ENCODE measurements at places on chromosomes 4 and X.

DNA sequence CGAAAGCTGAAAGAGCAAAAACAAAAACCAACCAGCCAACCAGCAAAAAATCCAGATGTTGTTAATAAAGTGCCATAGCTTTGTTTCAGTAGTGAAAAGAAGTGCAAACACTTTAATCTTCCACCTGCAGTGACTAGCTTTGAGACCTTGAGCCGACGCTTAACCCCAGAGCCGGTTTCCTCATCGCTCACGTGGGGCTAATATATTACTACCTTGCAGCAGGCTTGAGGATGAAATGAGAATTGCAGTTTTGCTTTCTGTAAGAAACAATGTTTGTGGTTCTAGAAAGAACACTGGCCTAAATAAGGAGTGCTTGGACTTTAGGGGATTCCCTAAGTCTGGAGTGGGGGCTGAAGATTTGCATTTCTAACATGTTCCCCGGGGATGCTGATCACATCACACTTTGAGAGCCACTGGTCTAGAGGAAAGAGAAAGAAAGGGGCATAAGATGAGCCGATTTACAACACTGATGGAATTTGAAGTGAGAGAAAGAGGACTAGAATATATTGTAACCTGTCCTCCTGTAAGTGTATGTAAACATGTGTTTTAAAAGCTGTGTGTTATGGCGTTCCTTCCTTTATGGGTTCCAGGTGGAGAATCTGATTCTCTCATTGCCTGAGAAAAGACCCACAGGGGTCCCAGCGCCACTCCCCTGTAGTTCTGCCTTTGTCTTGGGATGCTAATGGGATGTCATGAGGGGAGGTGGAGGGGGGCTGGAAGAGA, 1.4 kb downstream of the FGF2 start:
- DNase-seq = no peak

- DNase-seq = peak; percentile 24
Measured at GRCh38 chr4:189202182-189202868, 738.3 kb upstream of the FRG1 start.

- DNase-seq = no peak
Measured at GRCh38 chr4:6951880-6952381, 42.3 kb downstream of the TBC1D14 start.

DNA sequence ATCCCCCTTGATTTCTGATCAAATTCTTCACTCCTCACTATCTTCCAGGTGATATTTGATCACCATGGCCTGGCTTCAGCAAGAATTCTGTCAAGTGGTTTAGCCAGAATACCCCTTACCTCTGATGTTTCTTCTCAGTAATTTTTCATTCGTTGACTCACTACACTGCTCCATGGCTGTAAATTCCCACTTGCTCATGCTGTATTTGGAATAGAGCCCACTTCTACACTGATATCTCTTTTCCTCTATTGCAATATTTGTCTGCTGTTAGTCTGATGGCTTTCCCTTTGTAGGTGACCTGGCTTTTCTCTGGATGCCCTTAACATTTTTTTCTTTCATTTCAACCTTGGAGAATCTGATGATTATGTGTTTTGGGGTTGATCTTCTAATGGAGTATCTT, 73.9 kb upstream of the DIPK2B start:
- DNase-seq = no peak

- no peak for DNase-seq
Measured at GRCh38 chr4:11894221-11894620, 465.5 kb upstream of the HS3ST1 start.

DNA sequence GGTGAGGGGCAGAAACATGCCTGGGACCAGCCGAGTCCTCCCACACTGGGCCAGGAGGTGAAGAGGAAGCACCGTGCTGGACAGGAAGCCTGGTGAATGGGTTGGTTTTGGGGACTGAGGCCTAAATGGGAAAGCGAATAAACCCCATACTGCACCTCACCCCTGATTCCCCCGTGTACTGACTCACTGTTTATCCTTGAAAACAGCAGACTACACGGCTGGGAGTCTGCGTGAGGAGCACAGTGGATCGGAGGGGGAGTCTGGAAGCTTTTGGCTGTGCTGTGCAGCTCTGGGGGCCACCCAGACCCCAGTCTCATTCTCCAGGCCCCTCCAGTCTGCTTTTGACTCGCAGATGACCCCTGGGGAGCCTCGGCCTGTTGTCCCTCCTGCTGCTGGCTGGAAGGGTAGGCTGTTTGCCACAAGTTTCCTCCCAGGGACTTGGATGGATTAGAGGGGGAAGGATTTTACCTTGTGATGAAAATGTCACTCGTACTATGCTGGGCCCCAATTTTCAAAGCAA, 90.0 kb downstream of the PSAPL1 start:
- no peak for DNase-seq

- no peak for DNase-seq
Measured at GRCh38 chr4:70627620-70628019, 924 bp upstream of the ENAM start.

DNA sequence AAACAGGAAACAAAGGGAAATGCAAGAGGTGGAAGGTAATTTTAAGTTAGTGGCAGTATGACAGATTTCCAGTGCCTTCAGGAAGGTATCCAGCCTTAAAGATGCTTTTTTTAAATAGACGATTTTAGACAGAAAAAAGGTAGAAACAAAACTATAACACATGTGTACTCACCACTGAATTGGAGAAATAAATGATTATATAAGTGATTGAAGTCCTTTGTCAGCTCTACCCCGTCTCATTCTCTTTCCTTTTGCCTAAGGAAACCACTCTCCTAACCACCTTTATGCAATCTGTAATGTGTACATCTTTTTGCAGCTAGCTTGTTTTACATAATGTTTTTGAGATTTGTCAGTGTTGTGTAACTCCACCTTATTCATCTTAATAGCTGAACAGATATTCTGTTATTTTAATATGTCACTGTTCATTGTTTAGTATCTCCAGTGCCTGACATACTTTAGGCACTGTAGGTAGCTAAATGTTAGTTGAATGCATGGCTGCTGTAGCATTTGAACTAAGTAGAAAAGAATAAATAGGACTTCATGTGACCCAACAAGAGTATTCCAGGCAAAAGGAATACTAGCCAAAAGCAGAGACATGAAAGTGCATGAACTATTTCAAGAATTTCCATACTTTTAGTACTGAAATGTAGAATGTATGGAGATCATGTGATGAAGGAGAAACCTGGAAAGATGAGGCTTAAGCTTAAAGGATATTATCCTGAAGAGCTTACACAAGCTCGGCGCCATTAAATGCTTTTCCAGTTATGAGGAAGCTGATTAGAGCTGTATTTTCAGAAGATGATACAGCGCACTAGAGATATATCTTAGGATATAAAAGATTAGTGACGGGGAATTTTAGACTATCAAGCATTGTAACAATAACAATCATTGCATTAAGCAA, 865 bp downstream of the FAM200B start:
- DNase-seq = no peak

DNA sequence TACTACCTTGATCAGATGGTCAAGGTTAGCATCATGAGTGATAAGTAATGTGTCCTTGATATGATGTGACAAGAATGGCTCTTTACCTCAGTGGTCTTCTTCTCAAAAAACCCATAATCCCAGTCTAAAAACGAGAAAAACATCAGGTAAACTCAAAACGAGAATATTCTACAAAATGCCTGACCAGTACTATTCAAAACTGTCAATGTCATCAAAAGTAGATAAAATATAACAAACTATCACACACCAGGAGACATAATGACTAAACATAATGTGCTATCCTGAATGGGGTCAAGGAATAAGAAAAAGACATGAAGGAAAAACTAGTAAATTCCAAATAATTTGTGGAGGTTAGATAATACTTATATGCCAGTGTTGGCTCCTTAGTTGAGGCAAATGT, 85.2 kb upstream of the PDHA2 start:
- no peak for DNase-seq

DNA sequence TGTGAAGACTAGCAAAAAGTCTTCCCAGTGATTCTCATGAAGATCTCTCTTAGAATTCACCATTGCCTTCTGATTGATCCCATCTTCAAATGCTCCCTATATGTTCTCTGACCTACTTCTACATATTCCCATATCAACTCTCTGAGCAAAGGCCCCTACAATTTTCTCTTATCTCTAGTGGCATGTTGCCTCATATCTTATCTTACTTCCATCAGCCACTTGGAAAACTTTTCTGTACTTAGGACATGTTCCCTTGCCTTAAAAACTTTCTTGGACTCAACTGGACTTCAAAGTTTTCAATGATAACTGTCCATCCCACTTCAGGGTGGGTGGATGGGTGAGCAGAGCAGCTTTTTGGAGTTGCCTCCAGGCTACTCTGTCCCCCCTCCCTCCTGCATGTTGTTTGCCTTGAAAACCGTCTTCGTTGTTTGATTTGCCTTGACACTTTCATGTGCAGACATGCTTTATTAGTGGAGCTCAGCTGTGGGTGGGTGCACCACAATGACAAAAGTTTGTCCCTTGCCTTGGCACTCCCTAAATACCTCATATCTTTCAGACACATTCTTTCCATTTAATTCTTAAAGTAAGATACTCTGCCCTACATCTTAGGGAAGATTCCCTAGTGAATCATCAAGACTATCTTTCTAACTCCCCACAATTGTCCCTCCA, 18.3 kb upstream of the USP27X start:
- no peak for DNase-seq

DNA sequence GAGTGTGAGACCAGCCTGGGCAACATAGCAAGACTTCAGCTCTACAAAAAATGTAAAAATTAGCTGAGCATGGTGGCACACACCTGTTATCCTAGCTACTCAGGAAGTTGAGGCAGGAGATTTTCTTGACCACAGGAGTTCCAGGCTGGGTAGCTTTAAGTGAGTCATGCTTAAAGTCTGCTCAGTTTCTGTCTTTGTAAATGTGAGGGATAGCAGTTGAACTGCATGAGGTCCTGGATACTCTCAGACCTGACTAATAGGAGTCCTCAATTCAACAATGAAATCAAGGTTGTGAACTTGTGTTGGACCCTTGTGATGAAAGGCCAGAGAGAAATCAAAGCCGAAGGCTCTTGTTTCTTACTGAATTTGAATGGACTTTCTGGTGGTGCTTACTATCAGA, 45.2 kb downstream of the STARD8 start:
- no peak for DNase-seq

- DNase-seq = no peak
Measured at GRCh38 chrX:97398030-97398551, 514.4 kb downstream of the RPA4 start.

GRCh38 chr4:85520765-85521749, 46.1 kb downstream of the ARHGAP24 start:
- no peak for DNase-seq

- DNase-seq = no peak
Measured at GRCh38 chr4:128550060-128550459, 259.4 kb upstream of the JADE1 start.

- DNase-seq = no peak
Measured at GRCh38 chrX:17040711-17041110, 94.3 kb downstream of the REPS2 start.

- no peak for DNase-seq
Measured at GRCh38 chrX:24153178-24153795, 3.8 kb downstream of the ZFX start.

- DNase-seq = no peak
Measured at GRCh38 chr4:85671120-85671519, 196.2 kb downstream of the ARHGAP24 start.

GRCh38 chrX:53714580-53715345, 28.2 kb upstream of the HUWE1 start:
- DNase-seq = no peak

DNA sequence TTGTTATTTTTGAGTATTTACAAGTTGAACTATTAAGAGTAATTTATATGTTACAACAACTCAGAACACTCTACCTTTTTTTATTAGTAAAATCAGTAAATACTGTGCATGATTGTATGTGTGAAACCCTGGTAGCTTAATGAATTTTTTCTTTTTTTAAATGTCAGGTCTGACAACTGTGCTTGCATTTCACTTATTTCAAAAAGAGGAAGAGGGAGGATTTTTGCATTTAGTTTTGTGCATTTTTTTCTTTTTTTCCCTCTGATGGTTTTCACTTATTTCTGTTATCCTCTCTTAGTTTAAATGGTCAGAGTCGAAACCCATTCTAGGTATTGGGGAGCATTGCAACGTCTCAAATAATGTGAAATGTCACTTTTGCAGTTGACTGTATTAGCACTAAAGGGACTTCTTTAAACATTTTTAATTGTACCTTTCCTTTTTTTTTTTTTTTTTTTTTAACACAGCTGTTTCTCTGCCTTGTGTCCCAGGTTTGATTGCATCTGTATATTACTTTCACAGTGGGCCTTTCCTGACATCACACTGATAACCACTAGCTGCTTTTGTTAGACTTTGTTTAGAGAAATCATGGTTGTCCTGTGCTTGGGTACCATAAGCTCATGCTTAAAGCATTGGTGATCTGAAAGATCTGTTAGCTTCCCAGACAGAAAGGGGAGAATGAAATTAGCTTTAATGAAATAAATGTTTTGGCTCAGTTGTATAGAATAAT, 28.5 kb downstream of the MOB1B start:
- DNase-seq = no peak

- DNase-seq = no peak
Measured at GRCh38 chrX:77639820-77640219, 146.2 kb downstream of the ATRX start.

- DNase-seq = no peak
Measured at GRCh38 chrX:24668111-24668510, 21.0 kb upstream of the PCYT1B start.

- peak; percentile 54 for DNase-seq
Measured at GRCh38 chr4:113050371-113050755, 910 bp downstream of the ANK2 start.

DNA sequence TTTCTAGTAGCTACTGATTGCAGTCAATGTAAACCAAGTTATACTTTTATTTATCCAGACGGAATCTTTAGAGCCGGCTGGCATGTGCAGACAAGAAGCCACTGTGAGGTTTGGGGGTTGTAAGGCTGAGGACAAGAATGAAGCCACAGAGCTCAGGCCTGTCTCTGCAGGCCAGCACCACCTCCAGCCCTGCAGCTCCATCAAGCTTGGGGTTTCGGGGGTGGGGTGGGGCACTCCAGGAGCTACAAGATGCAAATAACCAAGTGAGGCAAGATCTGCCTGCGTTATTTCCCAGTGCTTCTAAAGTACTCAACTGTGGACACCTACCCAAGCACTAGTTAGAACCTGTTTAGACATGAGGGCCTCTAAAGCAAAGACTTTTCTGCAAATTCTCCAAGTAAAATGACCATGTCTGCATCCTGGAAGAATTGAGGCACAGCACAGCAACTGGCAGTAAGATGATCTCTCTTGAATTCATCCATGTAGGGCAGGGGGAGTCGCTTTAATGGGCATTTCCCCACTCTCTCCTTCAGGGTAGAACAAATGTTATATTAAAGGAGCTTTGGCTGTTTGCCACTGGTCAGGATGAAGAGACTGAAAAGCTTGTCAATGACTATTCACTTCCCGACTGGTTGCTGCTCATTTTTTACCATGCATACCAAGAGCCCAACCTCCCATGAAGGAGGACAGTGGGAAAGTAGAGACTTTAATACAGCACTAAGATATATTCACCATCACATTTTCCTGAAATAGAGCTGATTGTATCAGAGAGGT, 222.5 kb downstream of the MGST2 start:
- DNase-seq = no peak

GRCh38 chr4:89358935-89359638, 51.5 kb upstream of the GPRIN3 start:
- no peak for DNase-seq

GRCh38 chrX:129743821-129744220, 5.0 kb downstream of the XPNPEP2 start:
- DNase-seq = no peak

GRCh38 chr4:1721666-1722550, 587 bp downstream of the TACC3 start:
- no peak for DNase-seq

Measured in hippocampal formation (tissue), 2 donors.